ENCODE measurements at places on chromosomes 5 and 9.

GRCh38 chr9:89807682-89808075 lies 202.9 kb downstream of the GADD45G start:
- no peak for DNase-seq

DNA sequence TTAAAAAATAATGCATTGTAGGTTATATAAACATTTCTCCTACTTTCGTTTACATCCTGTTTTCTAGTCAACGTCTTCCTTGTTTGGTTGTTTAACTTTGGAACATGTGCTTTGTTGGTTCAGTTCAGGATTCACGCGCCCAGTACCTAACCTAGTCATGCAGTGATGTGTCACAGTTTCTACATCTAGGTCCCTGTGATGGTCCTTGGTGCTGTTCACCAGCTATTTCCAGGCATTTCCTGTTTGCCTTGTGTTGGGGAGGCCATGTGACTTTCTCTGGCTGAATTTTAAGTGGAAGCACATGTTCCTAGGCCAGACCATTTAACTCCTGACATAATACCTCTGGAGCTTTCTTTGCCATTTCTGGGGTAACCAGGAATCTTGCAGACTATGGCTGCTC lies 292.3 kb downstream of the SMARCA2 start:
- DNase-seq: no peak

- no peak for DNase-seq
Measured at GRCh38 chr5:132480042-132480441, 10.5 kb downstream of the IRF1 start.

DNA sequence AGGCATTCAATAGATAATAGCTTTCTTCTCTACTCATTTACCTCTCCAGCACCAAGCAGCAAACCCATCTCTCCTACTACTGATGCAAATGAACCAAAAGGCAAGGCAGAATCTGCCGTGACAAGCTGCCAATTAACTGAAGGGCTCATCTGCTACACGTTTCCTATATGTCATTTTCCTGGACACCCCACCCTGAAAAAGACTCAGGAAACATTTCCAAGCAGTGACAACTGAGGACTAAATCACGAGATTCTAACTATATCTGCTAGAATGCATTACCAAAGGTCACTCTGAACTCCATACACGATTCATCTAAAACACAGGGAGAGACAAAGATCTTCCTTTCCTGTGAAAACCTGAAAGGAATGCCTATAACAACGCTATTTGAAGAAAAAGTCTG lies 12.9 kb downstream of the PLPP1 start:
- DNase-seq: no peak

- DNase-seq: no peak
Measured at GRCh38 chr9:69757996-69758675, 1.7 kb downstream of the PTAR1 start.

- no peak for DNase-seq
Measured at GRCh38 chr5:28468166-28468565, 1429.8 kb upstream of the CDH9 start.

DNA sequence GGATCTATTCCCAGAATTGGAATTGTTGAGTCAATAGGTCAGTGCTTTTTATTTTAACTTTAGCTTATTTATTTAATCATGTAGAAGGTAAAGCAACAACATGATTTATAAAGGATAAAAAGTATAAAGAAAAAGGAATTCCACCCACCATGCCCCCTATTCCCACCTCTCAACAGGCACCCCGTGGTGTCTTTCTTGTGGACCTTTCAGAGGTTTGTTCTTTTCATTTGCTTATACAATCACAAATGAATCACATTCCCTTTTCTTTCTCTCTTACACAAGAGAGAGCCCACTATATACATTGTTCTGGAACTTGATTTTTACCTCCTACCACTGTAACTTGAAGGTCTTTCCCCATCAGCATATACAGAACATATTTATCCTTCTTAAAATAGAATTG lies 37.2 kb upstream of the SMIM32 start:
- no peak for DNase-seq

DNA sequence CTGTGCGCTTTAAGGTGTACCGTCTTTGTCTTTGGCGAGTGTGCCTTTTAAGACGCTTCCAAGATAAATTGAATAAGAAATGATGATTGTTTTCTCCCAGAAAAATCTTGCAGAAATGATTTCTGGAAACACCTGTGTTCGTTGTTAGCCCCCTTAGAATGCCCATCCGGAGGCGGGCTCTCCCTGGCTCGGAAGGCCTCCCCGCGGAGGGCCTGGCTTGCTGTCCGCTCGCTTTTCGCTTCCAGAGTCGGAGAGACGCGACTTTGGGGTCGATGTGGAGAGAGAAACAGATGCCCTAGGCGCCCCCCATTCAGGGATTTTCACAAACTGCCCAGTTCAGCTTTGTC lies 23.9 kb downstream of the LECT2 start:
- no peak for DNase-seq

GRCh38 chr5:107184871-107185270 lies 485.9 kb downstream of the EFNA5 start:
- DNase-seq: no peak

GRCh38 chr5:34717426-34718327 lies 61.5 kb downstream of the RAI14 start:
- DNase-seq: no peak

DNA sequence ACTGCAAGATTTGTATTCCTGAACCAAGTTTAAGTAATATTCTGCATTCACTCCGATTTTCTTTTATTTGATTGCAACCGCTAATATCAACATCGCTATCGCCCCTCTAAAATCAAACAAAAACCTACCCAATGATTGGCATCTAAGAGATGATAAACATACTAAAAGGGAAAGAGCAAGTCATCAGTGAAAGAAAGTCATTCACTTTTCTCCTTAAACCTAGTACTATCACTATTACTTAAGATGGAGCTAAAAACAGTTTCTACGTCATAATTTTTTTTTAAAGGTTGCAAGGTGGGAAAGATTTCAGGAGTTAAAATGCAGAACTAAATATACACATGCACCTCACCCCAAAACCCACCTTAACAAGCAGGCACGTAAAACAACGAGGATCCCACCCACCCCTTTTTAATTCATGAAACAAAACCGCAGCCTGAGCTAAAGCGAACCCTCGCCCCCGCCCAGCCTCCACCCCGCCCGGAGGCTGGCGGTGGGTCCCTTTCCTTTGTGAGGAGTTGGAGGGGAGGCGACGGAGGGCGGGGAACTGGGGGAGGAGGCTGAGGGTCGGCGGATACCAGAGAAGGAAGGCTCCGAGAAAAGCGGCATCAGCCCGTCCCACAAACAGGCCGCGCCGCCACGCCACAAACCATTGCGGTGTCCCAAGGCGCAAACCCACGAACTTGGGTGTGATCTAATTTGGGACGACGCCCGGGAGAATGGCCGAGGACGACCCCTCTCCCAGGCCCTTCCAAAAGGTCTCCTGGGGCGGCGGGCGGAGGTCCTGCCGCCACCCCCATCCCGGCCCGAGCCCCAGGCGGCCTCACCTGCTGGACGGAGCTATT lies 861 bp downstream of the UBQLN1 start:
- peak; percentile 40 for DNase-seq

DNA sequence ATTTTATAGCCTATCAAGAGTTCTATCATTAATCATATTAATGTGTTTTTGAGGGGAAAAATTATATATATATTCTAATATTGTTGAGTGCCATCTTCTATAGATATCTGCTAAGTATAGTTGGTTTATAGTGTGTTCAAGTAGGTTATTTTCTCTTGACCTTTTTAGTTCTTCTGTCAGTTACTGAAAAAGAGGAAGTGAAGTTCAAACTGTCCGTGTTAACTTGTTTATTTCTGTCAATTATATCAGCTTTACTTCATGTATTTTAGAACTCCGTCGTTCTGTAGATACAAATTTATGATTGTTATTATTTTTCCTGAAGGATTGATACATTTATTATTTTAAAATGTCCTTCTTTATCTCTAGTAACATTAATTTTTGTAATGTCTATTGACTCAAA lies 1209.1 kb downstream of the CDH12 start:
- DNase-seq: no peak

DNA sequence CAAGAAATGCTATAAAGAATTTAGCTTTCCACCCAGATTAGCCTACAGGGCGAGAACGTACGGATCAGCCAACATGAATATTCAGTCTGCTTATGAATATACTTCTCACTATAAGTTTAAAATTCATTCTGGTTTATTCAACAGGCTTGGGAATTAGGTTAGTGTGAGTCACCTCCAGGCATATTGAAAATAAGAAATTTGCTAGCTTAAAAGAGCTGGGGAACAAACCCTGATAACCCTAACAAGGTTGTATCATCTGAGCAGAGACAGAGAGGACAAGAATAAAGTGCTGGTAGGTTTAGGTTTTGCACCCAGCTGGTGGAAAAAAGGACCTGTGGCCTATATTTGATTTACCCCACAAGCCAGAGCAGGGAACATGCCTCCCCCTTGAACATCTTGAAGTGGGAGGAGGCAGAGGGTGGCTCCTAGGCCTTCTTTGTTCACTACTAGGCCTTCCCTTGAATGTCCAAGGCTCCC lies 12.3 kb downstream of the FNBP1 start:
- no peak for DNase-seq

DNA sequence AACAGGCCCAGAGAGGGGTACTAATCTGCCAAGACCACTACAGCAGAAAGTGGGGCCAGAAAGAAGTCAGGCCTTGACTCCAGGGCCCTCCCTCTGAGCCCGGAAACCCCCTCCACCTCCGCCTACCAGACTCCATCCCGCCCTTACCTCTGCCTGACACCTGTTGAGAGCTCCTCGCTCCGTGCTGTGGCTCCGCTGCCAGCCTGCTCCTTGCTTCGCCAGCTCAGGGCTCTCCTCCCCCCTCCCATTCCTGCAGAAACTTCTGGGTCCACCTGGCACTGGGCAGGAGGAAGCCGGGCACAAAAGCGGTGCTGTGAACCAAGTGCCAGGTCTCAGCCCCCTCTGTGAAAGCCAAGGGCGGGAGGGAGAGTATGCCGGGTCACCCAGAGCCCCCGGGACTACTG lies 6.4 kb upstream of the ST6GALNAC6 start:
- peak; percentile 52 for DNase-seq

Measured in stimulated activated CD4-positive, alpha-beta T cell treated with anti-CD3 and anti-CD28 coated beads, TNF-alpha, amount 100 ng/mL, for 24 hours (primary cell).